ENCODE measurements at places on chromosomes 7 and 10. TPM values are rescaled to one million over a fixed set of nuclear protein-coding genes. Genes with fewer than 3 reads are reported as not detected.

Gene MYL7
- not detected for total RNA-seq

Gene TPST1
- 31.7 TPM for total RNA-seq

Gene SUPV3L1
- total RNA-seq, result 31.1 TPM

Gene GNAI1
- total RNA-seq, result 10.0 TPM

Gene WASHC2C
- total RNA-seq, result 40.0 TPM

Gene ZNF425
- 0.73 TPM for total RNA-seq

Gene GRM3
- total RNA-seq, result not detected

Gene EPO
- total RNA-seq, result not detected

Gene COMMD3
- total RNA-seq, result 37.1 TPM

Gene MYOF
- 243 TPM for total RNA-seq

Gene CNTNAP2
- not detected for total RNA-seq

Gene PNLIP
- total RNA-seq, result not detected

Gene ZNF487
- total RNA-seq, result 3.3 TPM

Gene CDHR3
- total RNA-seq, result 1.4 TPM

Gene C7orf33
- not detected for total RNA-seq

Gene FOXP2
- total RNA-seq, result not detected

Gene CACNA2D1
- 61.4 TPM for total RNA-seq

Gene LEP
- not detected for total RNA-seq

Gene CYP26C1
- total RNA-seq, result 0.33 TPM

Gene ZNF485
- 2.0 TPM for total RNA-seq

Gene DLX6
- not detected for total RNA-seq

Gene A1CF
- not detected for total RNA-seq

Gene ARHGAP22
- 86.9 TPM for total RNA-seq

Gene PRPS1L1
- total RNA-seq, result not detected

Gene GCK
- total RNA-seq, result 0.39 TPM

Gene FXYD4
- not detected for total RNA-seq

Gene LRRC17
- total RNA-seq, result 12.7 TPM

Gene ADIRF
- total RNA-seq, result 36.5 TPM

Gene SPAM1
- not detected for total RNA-seq

Gene DOCK4
- total RNA-seq, result 198 TPM

Gene HOXA1
- total RNA-seq, result 1.0 TPM

Gene ZCCHC24
- total RNA-seq, result 5.7 TPM

Gene GOLGA7B
- under 0.01 TPM for total RNA-seq

Gene HMX2
- not detected for total RNA-seq

Gene SFRP4
- 0.04 TPM for total RNA-seq

Gene MORN4
- 3.9 TPM for total RNA-seq

Gene GDF10
- not detected for total RNA-seq

Gene TMEM106B
- total RNA-seq, result 34.0 TPM

Gene EPHB4
- total RNA-seq, result 184 TPM

Gene CRTAC1
- total RNA-seq, result 2.5 TPM

Gene ABCC2
- 0.99 TPM for total RNA-seq

Gene ADCYAP1R1
- 0.46 TPM for total RNA-seq

Gene FAM131B
- 1.2 TPM for total RNA-seq

Gene ASIC3
- 0.07 TPM for total RNA-seq

Gene UCN3
- not detected for total RNA-seq

Gene BTAF1
- 36.5 TPM for total RNA-seq

Data from pulmonary artery endothelial cell (primary cell).